ENCODE measurements at places on chromosomes 2 and 18.

DNA sequence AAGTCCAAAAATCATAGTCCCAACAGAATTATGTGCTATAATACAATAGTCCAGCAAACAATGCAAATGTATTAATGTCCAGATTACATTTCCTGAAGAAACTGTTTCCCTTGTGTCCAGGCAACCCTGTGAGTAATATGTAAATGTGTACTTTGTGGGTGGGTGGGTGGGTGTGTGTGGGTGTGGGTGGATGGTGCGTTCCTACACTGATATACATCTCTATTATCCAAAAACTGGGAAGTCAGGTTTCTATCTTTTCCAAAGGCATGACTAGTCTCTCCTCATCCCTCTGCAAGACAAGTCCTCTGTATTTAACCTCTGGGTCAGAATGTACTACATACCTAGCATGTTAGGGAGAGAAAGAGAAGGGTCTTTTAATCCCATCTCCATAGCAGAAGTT, 71.6 kb downstream of the LNPK start:
- no peak for DNase-seq

DNA sequence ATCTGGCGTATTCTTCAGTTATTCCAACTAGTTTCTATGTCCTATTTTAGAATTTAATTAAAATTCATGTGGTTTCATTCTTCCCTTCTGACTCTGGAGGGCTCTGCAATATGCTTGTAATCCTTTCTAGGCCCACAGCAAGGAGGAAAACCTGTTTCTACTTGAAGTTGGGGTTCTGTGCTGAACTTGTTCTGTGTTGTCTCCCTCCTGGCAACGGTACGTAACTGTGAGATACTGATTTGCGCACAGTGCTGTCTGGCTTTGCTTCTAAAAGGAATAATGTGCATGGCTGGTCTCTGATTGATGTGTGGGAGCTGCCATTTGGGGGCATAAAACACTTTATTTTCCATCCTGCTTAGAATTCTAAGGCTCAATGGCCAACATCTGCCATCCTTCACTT, 81.7 kb downstream of the NABP1 start:
- no peak for DNase-seq

GRCh38 chr2:190052307-190052706, 10.2 kb downstream of the MSTN start:
- no peak for DNase-seq

GRCh38 chr2:233691443-233692433, 952 bp upstream of the UGT1A6 start:
- DNase-seq, result no peak

GRCh38 chr2:182248362-182248761, 178.5 kb downstream of the PDE1A start:
- no peak for DNase-seq
